Chondrocyte (in vitro differentiated cells): ENCODE measurements at places on chromosomes 11 and 22. TPM values are rescaled to one million over a fixed set of nuclear protein-coding genes. Genes with fewer than 3 reads are reported as not detected.

- no peak for DNase-seq
Measured at GRCh38 chr22:46457502-46458488, 79.6 kb downstream of the CELSR1 start.

FOLH1 gene
- total RNA-seq, result not detected in 3 replicates

DNA sequence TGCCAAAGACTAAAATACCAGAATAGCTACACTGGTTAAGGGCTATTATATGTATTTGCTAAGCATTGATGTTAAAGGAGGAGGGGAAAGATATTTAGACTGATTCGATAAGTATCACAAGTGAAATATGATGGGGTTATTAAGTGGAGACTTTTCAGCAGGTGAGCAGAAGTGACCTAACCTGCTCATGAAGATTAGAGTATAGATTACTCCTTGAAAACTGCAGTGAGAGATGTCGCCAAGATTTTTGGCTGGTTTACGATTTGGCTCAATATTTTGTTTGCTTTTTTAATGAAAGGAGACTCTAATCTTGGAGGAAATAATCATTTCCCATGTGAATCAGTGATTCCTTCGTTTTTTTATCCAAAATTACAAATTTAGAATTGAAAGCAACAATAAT, 1279.5 kb upstream of the TENM4 start:
- DNase-seq, result no peak

TTC12 gene
- total RNA-seq, result 7.4 to 12.3 TPM (median 7.8 TPM) in 3 replicates

FOLR2 gene
- total RNA-seq, result not detected in 3 replicates

GRCh38 chr11:47333886-47334443, 18.5 kb downstream of the MYBPC3 start:
- no peak for DNase-seq

DNA sequence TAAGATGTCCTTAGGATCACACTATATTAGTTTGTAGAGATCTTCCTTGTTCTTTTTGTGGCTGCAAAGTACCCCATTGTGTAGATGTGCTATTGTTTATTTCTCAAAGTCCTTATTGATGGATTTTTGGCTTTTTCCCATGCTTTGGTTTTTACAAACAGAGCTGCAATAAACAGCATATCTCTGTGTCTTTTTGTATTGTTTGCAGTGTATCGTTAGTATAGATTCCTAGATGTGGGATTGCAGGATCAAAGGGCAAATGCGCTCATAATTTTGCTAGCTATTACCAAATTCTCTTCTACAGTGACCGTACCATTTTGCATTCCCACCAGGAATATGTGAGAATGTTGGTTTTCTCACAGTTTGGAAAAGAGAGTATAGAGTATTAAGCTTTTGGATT, 27.5 kb upstream of the FTH1 start:
- DNase-seq, result no peak

ANKK1 gene
- total RNA-seq, result 0.36 TPM in 1 of 3 replicates, not detected in the others

SLC22A24 gene
- total RNA-seq, result not detected in 3 replicates

- peak; percentile 75 for DNase-seq
Measured at GRCh38 chr22:48851933-48852549, 975.6 kb downstream of the BRD1 start.

DNA sequence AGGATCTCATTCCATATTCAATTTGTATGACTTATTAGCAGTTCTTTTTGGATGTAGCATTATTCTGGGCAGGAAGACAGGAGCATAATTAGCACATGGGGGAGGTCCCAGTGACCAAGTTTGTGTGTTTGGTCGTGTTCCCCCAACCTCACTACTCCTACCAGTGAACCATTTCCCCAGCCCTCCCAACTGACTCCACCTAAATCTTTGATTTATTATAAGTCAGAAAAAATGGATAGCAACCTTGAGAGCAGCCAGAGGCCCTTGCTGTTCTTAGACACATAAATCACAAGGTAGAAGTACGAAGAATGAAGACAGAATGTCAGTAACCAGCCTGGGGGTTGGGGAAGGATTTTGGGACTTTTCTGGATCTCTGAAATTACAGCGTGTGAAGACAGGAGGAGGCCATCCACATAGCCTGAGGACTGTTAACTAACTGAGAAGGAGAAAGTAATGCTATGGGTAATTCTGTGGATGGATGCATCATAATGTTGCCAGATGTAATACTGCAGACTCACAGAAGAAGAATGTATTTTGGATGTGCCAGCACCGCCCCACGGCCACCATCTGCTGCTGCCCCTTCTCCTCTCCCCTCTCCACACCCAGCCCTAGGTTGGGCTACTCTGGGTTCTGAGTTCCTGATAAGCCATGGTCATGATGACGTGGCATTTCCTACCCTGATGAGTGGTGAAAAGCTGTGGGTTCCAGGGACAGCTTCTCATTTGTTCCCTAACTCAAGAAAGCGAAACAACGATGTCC, 124.3 kb upstream of the TTC12 start:
- no peak for DNase-seq

GRCh38 chr22:20025401-20026203, 4.7 kb downstream of the TANGO2 start:
- peak; percentile 59 for DNase-seq

TENM4 gene
- 2.8 to 34.3 TPM (median 3.8 TPM) in 3 replicates for total RNA-seq

DNA sequence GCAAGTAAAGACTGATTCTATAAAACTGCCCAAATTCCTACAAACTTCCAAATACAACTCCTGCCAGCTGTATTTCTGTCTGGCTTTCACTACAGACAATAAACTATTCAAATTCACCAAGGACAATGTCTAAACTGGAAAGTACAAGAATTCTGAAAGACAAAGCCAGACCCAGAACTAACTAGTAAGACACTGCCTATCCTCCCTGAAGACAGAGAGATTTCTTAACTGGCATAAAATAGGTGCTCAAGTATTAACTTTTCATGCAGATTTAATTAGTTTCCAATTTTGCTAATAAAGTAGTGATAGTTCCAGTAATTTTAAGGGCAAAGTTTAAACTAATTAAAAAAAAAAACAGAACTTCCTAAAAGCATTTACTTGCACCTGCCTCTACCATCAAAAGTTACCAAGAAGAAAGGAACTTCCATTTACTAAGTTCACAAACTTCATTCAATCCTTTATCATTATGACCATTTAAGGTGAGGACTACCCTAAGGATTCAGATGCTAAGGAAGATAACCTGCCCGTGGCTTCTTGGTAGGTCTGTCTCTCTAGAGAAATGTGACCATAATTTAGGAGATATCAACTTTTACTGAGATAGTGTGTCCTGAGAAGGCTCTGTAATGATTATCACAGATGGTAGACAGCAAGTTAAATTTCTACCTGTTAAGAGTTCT, 45.2 kb downstream of the CELF1 start:
- no peak for DNase-seq

DNA sequence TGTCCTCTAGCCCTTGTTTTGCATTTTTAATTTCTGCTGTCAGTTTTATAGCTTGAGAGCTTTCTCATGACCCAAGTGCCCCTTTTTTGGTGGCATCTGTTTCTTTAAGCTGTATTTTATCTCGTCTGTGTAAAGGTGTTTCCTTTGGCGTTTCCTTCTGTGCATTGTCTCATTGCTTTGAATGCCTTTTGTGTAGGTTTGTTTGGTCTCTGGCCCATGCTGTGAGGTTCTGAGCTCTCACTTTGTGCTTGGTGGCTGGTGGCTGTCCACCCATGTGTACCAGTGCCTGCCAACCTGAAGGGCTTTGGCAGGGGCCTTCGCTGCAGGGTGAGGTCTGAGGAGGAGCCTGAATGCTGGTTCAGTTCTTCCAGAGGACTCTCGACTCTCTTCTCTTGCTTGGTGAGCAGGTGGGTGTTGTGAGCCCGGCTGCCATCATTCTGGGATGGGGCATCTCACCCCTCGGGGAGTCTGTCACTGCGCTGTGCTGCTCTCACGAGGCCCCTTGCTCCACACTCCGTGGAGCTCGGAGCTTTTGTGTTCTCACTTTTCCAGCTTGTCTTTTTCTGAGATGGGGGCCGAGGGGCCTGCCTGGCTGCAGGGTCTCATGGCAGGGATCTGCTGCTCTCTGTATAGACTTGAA, 14.9 kb downstream of the AP2A2 start:
- DNase-seq, result no peak

- no peak for DNase-seq
Measured at GRCh38 chr11:71094296-71095077, 157.9 kb downstream of the SHANK2 start.

ST13 gene
- 187 to 229 TPM (median 207 TPM) in 3 replicates for total RNA-seq

OR8D1 gene
- not detected in 3 replicates for total RNA-seq

- no peak for DNase-seq
Measured at GRCh38 chr11:131471976-131472375, 101.6 kb downstream of the NTM start.

CCDC73 gene
- total RNA-seq, result not detected in 3 replicates

- DNase-seq, result peak; percentile 22
Measured at GRCh38 chr11:76781046-76781801, 1.9 kb upstream of the TSKU start.

MS4A18 gene
- not detected in 3 replicates for total RNA-seq

KCTD14 gene
- 0.36 to 0.48 TPM (median 0.47 TPM) in 3 replicates for total RNA-seq

GRCh38 chr11:33892906-33893594, 1.2 kb upstream of the LMO2 start:
- DNase-seq, result no peak

HEPN1 gene
- total RNA-seq, result not detected in 3 replicates

GRCh38 chr11:26779074-26779865, 57.4 kb upstream of the SLC5A12 start:
- no peak for DNase-seq
